Metanephros (tissue), 2 donors: ENCODE measurements at places on chromosomes 11 and 22. TPM values are rescaled to one million over a fixed set of nuclear protein-coding genes. Genes with fewer than 3 reads are reported as not detected.

The CPT1B gene
- 20.6 TPM for total RNA-seq

The RPLP2 gene
- total RNA-seq = 558 TPM

The ZNF215 gene
- 2.2 TPM for total RNA-seq

The GTSE1 gene
- total RNA-seq = 8.6 TPM

The ADAMTS15 gene
- total RNA-seq = 98.2 TPM

The NPTXR gene
- 6.9 TPM for total RNA-seq

The SERPING1 gene
- total RNA-seq = 53.5 TPM

The MRGPRE gene
- total RNA-seq = not detected
